Stimulated activated CD4-positive, alpha-beta T cell treated with anti-CD3 and anti-CD28 coated beads, Interleukin-12 subunit alpha, Interleukin-12 subunit beta, amount 100 ng/mL, for 24 hours (primary cell): ENCODE measurements at places on chromosomes 1 and 21.

DNA sequence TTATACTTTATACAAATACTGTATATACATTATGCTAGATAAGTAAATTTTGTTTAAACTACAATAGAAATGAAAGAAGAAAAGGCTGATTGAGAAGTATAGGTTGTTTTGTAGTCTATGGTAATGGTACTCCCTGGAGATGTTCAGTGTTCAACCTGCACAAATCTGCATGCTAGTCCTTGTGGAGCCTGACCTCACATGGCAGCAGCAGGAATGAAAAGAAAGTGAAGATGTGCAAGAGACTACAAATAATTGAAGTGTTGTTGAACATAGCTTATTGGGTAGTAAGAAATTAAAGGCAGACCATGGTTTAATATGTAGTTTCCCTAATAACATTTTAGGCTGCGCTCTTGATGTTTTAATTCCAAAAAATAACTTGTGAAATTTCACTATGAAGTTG is 201.2 kb downstream of the TGFB2 start:
- DNase-seq: no peak

DNA sequence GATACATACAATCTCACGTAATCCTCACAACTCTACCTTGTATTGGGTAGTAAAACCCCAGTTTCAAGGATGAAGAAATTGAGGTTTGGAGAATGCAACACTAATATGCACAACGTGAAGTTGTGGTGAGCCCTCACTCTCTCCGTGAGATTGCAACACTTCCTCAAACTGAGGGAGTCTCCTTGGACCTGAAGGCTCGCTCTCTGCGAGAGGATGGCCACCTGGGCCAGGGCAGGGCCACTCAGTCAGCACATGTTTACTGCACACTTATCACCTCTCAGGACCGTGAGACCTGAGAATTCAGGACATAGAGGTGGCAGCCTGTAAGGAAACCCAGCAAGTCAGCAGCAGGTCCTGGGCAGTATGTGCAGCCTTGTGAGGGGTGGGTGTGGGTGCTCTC is 8.7 kb downstream of the SH3BP5L start:
- DNase-seq: no peak

- DNase-seq: no peak
Measured at GRCh38 chr1:10494418-10494753, 19.6 kb downstream of the PEX14 start.

DNA sequence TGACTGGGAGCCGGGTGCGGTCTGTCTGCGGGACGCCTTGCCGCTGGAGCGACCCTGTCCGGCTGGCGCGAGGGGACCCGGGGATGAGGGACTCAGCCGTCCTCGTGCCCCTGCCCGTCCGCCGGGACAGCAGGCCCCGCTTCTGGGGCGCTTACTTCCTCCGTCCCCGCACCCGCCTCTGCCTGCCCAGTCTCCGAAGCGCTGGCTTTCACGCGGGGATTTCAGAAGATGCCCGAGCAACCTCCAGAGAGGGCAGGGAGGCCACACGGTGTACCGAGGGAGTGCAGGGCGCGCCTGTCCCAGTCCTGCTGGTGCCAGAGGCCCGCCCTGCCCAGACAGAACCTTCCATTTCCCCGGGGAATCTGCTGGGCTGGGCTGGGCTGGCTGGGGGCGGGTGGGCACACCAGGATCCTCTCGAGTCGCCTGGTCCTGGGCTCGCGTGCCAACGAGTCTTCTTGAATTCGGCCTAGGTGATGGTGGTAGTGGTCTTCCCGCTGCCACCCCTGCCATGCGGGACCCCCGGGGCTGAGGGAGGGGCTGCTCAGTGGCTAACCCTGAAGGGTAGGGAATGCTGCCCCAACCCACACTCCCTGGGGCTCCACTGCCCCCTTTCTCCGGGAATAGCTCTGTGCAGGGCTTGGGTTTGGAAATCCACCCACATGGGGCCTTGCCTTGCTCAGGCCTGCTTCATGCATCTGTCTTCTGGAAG is 2.5 kb upstream of the TRPM2 start:
- no peak for DNase-seq

DNA sequence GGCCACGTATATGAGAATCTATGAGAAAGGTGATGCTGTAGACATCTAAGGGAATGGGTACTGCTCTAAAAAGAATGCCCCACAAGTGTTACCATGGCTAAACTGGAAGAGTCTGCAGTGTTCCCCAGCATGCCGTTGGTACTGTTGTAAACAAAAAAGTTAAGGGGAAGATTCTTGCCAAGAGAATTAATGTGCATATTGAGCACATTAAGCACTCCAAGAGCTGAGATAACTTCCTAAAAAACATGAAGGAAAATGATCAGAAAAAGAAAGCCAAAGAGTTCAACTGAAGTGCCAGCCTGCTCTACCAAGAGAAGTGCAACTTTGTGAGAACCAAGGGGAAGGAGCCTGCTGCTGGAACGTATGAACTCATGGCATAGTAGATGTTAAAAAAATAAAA is 40.8 kb downstream of the PLPP3 start:
- no peak for DNase-seq

DNA sequence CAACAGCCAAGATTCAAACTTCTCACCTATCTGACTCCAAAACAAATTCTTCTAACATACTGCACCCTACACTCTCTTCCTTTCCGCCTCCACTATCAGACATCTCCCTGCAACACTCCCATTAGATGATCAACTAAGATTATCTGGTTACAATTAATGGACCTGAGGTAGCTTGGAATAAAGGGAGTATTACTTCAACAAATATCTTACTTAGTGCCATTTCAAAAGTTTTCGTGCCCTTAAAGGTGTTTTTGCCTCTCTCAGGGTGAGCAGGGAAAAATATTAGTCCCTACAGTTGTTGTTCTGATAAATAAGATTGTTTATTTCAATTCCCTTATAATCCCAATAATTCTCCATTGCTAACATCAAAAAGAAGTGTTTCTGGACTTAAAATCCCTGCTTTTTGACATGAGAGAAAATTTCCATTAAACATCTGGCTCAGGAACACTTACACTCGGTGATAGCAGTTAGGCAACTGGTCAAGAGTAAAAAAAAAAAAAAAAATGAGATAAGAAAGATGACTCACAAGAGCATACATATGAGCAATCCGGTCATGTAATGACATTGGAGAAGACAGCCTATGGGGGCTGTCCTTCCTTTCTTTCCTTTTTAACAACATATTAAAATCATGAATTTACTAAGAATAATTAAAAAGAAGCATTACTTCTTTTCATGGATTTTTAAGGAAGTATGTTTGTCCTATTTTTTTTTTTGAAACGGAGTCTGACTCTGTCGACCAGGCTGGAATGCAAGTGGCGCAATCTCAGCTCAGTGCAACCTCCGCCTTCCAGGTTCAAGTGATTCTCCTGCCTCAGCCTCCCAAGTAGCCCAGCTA is 7.6 kb downstream of the RSBN1 start:
- DNase-seq: no peak

DNA sequence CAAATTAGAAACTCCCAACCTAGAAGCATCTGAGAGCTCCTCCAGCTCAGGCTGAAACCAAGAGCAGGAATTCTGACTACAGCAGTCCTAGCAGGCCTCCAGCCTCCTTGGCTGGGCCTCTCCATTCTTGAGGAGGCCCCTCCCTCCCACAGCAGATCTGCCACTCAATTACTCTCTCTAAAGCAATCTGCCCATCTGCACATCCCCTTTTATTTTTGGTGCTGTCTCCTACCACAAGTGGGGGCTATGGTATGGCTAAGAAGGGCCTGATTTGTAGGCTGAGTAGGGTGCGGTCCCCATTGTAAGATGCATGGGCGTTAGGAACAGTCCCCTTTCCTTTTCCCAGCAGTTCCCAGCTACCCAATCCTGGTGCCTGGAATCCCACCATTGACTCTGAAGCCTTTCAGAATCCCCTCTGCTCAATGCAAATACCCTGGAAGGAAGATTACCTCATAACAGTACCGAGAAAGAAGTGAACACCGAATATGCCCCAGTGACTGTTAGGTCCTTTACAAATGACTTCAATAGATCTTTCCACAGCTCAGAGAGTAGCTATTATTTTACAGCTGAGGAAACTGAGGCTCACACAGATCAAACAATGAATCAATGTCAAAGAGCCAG is 11.6 kb upstream of the TTC39A start:
- DNase-seq: no peak

DNA sequence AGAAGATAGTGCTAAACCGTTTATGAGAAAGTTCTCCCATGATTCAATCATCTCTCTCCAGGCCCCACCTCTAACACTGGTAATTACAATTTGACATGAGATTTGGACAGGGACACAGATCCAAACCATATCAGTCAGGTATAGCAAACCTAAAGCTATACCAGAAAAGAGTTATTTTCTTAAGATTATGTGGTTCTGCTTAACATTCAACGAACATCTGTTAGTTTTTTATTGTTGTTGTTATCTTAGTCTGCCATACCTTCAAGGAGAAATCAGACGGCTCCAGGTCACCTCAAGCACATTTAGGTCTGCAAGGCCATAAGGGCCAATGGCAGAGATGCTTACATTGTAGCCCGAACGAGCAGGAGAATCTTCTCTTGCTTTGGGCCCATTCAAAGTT is 89.5 kb upstream of the ETV3 start:
- DNase-seq: no peak
